Lung (tissue), 17 donors: ENCODE measurements at places on chromosomes 1 and 21. TPM values are rescaled to one million over a fixed set of nuclear protein-coding genes. Genes with fewer than 3 reads are reported as not detected.

Gene SEMA4A
- total RNA-seq = 46.9 TPM

Gene SMIM12
- 19.5 TPM for total RNA-seq

- no peaks in the 10 kb centered on the region for H3K36me3 ChIP-seq
- no peaks in the 10 kb centered on the region for H3K4me1 ChIP-seq
- H3K27me3 ChIP-seq = no peaks in the 10 kb centered on the region
These were observed 29.4 kb downstream of the PSMG1 start for GRCh38 chr21:39153842-39154241.

- no peaks in the 10 kb centered on the region for H3K27me3 ChIP-seq
- no peaks in the 10 kb centered on the region for H3K4me1 ChIP-seq
- no peak overlapping the region for H3K4me3 ChIP-seq
- no peak overlapping the region for H3K27ac ChIP-seq
- no peaks in the 10 kb centered on the region for H3K36me3 ChIP-seq
These were observed 1.1 kb downstream of the ETV3L start for GRCh38 chr1:157098519-157098918.

GRCh38 chr21:24097181-24097580 is 1510.1 kb downstream of the MRPL39 start:
- no peaks in the 10 kb centered on the region for H3K36me3 ChIP-seq
- no peaks in the 10 kb centered on the region for H3K27me3 ChIP-seq
- DNase-seq = peak; percentile 54
- H3K4me3 ChIP-seq = no peak overlapping the region
- no peak overlapping the region for H3K27ac ChIP-seq
- no peaks in the 10 kb centered on the region for H3K4me1 ChIP-seq
